ENCODE measurements at places on chromosomes 6 and 20. TPM values are rescaled to one million over a fixed set of nuclear protein-coding genes. Genes with fewer than 3 reads are reported as not detected.

The POM121L2 gene
- total RNA-seq = not detected

The SLC35D3 gene
- not detected for total RNA-seq

The DEFB132 gene
- not detected for total RNA-seq

The GMPR gene
- total RNA-seq = 20.4 TPM

The CLVS2 gene
- total RNA-seq = under 0.01 TPM

The CST7 gene
- total RNA-seq = not detected

The SLC22A7 gene
- not detected for total RNA-seq

The CDH4 gene
- 3.4 TPM for total RNA-seq

The REM1 gene
- 0.09 TPM for total RNA-seq

The PCSK2 gene
- not detected for total RNA-seq

The TMEM244 gene
- not detected for total RNA-seq

The FAM83C gene
- total RNA-seq = not detected

The GNRH2 gene
- total RNA-seq = 0.18 TPM

The ZNF322 gene
- 16.0 TPM for total RNA-seq

The ABHD16B gene
- not detected for total RNA-seq

The OCSTAMP gene
- total RNA-seq = not detected

The OXT gene
- total RNA-seq = not detected

The MATN4 gene
- total RNA-seq = not detected

The PKHD1 gene
- total RNA-seq = not detected

The DUSP15 gene
- total RNA-seq = not detected

The MUC21 gene
- not detected for total RNA-seq

The CDH26 gene
- total RNA-seq = not detected

The WFDC10B gene
- total RNA-seq = not detected

The PRL gene
- total RNA-seq = not detected

The RPN2 gene
- 198 TPM for total RNA-seq

The ARMH2 gene
- total RNA-seq = not detected

The TSBP1 gene
- under 0.01 TPM for total RNA-seq

The DYNLT2 gene
- 0.63 TPM for total RNA-seq

The B3GAT2 gene
- total RNA-seq = not detected

The CRIP3 gene
- not detected for total RNA-seq

The CAPN11 gene
- 1.9 TPM for total RNA-seq

The POPDC3 gene
- 0.19 TPM for total RNA-seq

The ADGRG6 gene
- total RNA-seq = 5.3 TPM

The ID1 gene
- 245 TPM for total RNA-seq

The SNAP25 gene
- not detected for total RNA-seq

The TXLNB gene
- 0.19 TPM for total RNA-seq

The MROH8 gene
- 0.45 TPM for total RNA-seq

The SMIM13 gene
- total RNA-seq = 12.4 TPM

The ENPP4 gene
- total RNA-seq = 2.4 TPM

The RIPOR3 gene
- total RNA-seq = under 0.01 TPM

The CGA gene
- total RNA-seq = not detected

The RBPJL gene
- not detected for total RNA-seq

The TNFRSF6B gene
- 10.2 TPM for total RNA-seq

The MYL9 gene
- total RNA-seq = 11.6 TPM

The SERINC3 gene
- 92.5 TPM for total RNA-seq

The ULBP3 gene
- total RNA-seq = 9.2 TPM

The NKX2-2 gene
- not detected for total RNA-seq

The PYGB gene
- 88.0 TPM for total RNA-seq

The CCDC28A gene
- total RNA-seq = 13.7 TPM

The PCMTD2 gene
- 41.4 TPM for total RNA-seq

The RNF144B gene
- 118 TPM for total RNA-seq

The AHCY gene
- 136 TPM for total RNA-seq

The GCNT2 gene
- 3.0 TPM for total RNA-seq

The FLRT3 gene
- total RNA-seq = 0.18 TPM

The CST3 gene
- 111 TPM for total RNA-seq

The RUNX2 gene
- not detected for total RNA-seq

The FYN gene
- total RNA-seq = 127 TPM

The C6orf120 gene
- 17.7 TPM for total RNA-seq

The ERVFRD-1 gene
- total RNA-seq = not detected
